CD4-positive, alpha-beta T cell treated with Interleukin-6 at 100 ng/mL for 8 hours (primary cell): ENCODE measurements at places on chromosomes 16 and 17.

DNA sequence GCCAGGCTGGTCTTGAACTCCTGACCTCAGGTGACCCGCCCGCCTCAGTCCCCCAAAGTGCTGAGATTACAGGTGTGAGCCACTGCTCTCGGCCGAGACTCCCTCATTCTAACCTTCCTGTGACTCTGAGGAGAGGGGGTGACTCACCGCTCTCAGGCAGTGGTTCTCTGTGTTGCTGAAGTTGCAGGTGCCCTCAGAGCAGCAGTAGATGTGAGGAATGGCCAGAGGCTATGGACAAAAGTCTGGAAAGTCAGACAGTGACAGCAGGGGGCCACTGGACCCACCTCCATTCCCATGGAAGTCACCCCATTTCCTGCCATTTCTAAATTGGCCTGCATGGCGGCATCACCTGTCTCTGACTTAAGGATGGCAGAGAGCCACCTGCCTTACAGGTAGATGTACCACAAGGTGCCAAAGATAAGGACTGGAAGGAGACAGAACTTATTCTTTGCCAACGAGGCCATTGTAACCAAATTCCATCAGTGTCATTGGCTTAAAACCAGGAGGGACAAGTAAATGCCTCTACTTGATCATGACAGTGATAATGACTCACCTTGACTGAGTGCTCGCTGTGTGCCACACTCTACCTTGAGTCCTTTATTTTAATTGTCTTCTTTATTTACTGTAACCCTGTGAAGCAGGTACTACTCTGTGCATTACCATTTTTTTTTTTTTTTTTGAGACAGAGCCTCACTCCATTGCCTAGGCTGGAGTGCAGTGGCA, 15.3 kb upstream of the CNOT1 start:
- no peak for DNase-seq

DNA sequence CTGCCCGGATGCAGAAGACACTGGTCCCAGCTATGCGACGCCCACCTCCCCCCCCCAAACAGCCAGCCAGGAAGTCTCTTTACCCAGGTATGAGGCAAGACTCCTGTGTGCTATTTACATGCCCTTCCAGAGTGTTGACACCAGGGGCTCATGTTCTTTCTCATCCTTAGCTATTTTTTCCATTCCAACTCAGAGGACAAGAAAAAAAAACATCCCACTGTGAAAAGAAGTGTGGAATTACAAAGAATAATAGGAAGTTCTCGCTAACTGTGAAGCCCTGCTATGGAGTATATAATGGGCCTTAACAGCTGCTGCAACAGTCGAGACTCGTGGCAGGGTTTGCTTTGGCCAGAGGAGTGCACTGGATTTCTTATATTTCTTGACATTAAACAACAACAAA, 584.9 kb downstream of the CDH13 start:
- no peak for DNase-seq

DNA sequence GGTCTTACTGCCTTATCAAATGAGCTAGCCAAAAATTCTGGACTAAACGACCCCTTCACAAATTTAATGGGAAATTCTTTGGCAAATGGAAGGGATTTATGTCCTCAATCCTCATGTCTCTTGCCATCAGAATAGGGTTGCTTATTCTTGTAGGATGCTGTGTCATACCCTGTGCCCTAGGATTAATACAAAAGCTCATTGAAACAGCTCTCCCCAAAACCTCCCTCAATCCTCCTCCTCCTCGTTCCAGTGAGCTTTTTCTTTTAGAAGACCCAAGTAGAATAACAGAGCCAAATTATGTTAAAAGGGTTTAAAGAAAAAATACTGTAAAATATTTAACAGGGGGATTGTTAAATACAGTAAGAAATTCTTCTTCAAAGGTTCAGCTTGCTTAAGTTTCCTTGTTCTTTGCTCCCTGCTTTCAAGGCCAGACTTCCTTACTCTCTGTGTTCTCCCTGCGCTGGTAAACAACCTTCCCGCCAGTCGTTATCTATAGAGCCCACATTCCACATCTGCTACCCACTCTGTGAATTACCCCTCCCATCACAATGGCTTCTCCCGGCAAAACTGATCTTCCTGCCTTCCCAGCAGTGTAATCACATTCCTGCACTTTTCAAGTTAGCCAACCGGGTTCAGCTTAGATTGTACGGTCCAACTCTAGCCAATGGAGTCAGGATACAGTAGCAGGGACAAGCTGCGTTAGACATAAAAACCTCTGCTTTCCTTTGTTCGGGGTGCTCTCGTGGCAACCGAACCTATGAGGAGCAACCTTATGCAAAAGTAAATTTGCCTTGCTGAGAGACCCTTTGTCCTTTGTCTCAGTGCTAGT, 9.7 kb downstream of the HPR start:
- DNase-seq = no peak

DNA sequence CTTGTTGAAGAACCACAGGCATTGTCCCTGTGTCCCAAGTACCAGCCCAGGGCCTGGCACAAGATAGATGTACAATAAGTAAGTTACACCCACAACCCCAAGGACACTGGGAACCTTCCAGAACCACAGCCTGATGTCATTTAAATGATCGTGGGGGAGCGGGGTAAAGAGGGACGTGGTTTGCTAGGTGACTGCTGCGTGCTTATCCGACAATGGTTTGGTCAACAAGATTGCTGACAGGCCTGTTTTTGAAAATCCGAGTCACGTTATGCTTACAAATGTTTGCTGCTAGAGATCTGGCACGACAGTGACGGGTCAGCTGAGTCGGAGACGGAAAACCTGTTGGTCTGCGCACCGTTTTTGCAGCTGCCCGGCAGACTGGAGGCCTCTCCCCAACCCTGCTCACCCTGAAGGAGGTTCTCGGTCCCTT, 22.8 kb downstream of the COTL1 start:
- no peak for DNase-seq

DNA sequence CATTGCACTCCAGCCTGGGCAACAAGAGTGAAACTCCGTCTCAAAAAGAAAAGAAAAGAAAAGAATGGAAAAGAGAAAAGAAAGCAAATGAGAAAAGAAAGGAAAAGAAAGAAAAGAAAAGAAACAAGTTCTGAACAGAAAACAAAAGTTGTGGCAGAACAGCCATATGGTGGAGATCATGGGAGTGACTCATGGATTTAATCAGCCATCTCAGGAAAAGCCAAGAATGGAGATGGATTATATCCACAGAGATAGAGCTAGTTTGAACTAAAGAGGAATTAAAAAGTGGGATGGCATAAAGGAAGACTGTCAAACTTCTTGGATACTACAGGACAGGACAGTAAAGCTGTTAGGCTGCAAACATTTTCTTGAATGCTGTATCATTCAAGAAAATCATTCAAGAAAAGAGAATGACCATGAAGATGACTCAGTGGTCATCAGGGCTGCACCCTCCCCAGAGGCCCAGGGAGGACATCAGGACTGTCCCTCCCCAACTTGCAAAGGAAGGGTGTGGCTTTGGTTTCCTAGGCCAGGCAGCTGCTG, 120.6 kb downstream of the USP22 start:
- DNase-seq = no peak

DNA sequence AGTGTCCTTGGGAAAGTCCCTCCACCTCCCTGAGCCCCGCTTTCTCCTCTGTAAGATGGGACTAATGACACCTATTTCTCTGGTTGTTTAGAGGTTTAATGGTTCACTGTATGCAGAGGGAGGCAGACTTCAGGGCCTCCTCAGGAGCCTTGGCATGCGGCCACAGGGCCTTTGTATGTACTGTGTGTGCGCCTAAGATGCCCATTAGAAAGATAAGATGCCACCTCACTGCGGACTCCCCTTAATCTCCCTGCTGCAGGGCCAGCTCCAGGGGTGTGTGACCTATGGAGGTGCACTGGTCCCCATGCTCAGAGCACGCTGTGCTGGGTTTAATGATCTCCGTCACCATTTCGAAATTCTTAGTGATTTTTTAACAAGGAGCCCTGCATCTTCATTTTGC, 59.3 kb downstream of the TMEM235 start:
- no peak for DNase-seq

DNA sequence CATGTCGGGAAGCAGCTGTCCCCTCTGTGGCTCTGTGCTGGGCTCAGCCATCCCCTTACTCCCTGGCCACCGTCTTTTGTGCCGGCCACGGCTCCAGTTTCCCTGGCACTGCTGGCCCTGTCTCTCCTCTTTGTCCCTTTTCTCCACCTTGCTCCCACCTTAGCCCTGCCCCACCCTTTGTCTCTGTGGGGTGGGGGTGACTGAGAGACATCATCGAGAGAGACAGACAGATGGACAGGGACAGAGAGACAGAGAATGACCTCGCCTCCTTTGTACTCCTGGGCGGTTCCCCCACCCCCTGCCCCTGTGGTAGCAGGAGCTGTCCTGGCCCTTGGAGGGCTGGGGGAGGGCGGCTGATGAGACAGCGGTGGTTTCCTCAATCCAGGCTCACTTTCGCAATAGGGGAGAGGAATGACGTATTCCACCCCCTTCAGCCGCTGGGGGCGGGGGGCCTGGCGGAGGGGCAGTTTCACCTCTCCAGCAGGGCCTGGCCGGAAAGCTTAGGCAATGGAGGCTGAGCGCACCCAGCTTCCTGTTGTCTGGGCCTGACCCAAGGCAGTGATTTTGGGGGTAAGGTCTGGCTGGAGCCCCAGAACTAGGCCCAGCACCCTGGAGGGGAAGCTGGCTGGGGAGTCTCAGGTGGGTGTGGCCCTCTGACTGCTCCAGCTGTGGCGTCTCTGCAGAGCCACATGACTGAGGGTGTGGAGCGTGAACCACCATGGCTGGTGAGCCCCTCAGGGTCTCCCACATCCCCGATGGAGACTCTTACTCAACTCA, 7.3 kb downstream of the FMNL1 start:
- peak; percentile 74 for DNase-seq

GRCh38 chr17:57539529-57540301, 205.4 kb downstream of the CCDC182 start:
- DNase-seq = no peak
